Activated naive CD4-positive, alpha-beta T cell (primary cell): ENCODE measurements at places on chromosomes 5 and 9.

DNA sequence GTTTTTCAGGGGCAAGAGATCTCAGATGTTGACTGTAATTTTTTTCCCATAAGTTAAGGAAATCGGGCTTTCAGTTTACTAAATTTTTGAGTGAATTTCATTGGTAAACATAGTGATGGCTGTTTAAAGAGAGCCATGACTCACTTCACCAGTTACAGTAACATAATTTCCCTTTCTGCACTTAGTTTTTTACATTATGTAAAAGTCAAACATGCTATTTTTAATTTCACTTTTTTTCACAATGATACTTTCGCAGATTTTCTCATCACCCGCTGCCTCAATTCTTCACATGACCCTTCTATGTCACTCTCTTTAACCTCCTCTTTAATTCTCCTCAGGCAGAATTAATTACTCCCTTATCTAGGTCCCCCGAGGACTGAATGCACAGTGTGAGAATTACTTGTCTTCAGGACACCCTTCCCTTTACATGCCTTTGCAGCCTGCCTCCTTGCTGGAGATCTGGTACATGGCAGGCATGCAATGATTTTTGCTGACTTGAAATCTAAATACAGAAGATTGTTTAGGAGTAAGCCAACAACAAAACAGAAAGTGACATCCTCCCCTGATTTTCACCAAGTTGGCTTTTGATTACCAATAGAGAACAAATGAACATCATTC is 217.5 kb upstream of the S1PR3 start:
- no peak for DNase-seq

- no peak for DNase-seq
Measured at GRCh38 chr5:103561685-103562452, 720 bp downstream of the NUDT12 start.

DNA sequence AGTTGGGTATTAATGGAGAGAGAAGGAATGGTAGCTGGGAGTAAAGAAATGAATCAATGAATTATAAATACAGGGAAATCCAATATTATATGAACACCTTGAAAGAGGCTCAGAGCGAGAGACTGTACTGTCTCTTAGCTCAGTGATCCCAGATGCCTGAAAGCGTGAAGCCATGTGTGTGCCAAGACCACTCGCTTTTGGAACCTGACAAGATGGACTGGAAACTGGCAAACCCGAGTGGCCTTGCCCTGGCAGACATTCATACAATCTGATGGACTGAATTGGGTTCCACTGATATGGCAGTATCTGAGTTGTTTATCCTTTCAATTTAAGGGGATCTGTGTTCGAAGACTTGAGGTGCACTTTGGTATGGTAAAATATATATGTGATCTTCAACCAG is 170.3 kb downstream of the ERCC6L2 start:
- no peak for DNase-seq

GRCh38 chr9:127193483-127193882 is 71.0 kb upstream of the ANGPTL2 start:
- DNase-seq: no peak

DNA sequence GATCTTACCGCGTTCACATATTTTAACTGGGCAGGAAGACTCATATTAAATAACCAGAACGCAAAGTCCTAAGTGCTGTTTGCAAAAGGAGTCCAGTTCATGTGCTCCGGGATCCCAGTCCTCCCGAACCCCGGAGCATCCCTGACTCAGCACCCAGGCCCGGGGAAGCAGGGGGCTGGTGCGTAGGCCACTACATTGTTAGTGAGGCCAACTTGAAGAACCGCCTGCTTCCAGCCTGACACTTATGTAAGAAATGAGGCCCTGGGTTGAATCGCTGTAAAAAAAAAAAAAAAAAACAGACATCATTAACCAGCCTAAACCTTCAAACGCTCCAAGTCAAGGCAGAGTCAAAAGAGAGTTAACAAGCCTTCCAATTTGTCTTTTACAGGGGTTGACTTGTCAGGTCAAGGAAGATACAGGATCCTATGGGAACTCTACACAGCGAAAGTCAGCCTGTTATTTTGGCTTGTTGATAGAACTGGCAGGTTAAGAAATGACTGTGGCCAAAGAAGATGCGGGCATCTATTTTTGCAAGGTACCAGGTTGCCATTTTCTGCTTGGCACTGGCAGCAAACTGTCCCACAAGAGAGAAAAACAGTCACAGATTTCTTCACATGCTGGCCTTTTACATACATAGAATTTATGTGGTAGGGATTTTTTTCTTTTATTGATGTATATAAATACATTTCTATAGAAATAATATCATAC is 93.3 kb downstream of the ACTL7B start:
- DNase-seq: no peak

DNA sequence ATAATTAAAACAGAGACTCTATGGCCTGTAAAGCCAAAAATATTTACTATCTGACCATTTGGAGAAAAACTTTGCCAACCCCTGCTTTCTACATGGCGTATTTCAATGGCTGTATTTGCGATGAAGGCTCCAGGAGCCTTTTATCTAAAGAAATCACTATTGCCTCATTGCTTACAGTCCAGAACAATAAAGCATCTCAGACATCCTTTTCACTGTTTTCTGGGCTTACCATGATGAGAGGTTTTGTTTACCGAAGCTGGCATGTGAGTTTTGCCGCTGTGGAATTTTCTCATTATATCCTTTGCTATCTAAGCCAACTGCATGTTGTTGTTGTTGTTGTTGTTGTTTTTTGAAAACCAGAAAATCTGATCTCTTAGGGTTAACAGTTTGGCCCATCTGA is 13.9 kb downstream of the PALM2AKAP2 start:
- no peak for DNase-seq

DNA sequence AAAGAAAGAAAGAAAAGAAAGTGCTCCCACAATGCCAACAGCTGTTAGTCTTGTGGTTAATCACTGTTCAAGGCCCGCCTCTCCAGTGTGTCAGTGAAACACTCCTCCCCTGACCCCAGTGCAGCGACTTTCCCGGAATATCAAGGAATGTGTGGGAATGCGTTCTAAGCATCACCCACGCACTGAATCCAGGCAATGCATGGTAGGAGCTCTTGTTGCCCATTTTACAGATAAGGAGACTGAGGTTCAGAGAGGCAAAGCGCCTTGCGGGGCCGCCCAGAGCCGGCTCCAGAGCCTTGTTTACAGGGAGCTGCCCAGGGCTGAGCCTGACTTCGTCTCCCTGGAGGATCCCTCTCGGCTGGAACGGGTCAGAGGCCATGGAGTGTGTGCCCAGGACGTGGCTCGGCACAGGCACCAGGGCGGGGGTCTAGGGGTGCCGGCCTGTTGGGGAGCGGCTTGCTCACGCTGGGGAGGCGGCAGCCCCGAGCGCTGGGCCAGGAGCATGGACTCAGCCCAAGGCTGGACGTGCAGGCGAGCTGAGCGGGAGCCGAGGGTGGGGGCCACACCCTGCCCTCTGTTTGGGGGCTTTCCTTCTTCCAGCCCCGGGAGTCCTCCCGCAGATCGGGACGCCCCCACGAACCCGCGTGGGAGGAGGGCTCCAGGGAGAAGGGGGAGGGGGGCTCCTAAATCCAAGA is 823 bp downstream of the ST6GALNAC6 start:
- no peak for DNase-seq

- DNase-seq: no peak
Measured at GRCh38 chr9:2157277-2158110, 142.3 kb downstream of the SMARCA2 start.

DNA sequence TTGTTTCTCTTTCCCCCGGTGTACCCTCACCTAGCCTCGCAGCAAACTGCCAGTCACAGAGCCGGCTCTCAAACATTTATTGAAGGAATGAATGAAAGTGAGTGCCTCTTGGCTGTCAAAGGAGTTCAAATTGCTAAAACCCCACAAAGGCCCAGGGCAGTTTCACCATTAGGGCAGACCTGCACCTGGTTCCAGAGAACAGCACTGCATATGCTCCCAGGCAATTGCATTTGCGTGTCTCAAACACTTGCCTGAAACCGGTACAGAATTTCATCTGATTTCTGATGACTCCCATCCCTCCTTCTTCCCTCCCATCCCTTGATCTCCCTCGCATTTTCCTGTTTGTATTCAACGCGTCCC is 165.6 kb upstream of the ZNF462 start:
- no peak for DNase-seq

DNA sequence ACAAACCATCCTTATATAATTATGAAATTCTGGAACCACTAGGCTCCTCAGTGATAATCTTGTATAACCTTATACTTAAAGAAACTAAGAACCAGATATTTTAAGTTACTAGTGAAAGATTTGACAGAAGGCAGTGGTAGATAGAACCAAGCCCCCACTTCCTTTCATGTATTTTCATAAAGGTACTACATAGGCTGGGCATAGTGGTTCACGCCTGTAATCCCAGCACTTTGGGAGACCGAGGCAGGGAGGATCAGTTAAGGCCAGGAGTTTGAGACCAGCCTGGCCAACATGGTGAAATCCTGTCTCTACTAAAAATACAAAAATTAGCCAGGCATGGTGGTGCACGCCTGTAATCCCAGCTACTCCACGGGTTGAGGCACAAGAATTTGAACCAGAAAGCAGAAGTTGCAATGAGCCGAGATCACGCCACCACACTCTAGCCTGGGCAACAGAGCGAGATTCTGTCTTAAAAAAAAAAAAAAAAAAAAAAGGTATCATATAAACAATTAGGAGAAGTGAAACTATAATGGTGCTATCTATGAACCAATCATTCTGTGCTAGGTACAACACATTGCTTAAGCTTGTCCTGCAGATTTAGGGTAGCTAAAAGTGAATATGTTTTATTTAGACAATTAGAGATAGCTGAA is 27.9 kb upstream of the DTWD2 start:
- no peak for DNase-seq

- no peak for DNase-seq
Measured at GRCh38 chr9:129422843-129423192, 198.1 kb downstream of the C9orf50 start.

DNA sequence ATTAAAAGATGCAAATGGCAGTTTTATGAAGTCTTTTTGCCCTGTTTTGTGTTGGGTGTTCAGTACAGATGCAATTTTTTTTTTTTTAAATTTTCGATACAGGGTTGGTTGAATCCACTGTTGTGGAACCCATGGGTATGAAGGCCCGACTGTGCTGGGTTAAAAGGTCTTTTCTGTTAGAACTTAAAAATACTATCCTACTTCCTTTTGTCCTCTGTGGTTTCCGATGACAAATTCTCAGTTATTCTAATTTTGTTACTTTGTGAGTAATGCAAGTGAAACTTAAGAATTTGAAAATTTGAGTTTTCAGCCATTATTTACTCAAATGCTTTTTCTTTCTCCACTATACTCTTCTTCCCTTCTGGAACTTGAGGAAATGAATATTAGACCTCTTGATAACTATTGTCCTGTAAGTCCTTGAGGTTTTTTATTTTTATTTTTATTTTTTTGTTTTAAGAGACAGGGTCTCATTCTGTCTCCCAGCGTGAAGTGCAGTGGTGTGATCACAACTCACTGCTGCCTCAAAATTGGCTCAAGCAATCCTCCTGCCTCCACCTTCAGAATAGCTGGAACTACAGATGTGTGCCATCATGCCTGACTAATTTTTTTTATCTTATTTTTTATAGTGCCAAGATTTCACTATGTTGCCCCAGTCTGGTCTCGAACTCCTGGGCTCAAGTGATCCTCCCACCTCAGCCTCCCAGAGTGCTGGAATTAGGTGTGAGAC is 67.5 kb downstream of the ZCCHC7 start:
- no peak for DNase-seq

DNA sequence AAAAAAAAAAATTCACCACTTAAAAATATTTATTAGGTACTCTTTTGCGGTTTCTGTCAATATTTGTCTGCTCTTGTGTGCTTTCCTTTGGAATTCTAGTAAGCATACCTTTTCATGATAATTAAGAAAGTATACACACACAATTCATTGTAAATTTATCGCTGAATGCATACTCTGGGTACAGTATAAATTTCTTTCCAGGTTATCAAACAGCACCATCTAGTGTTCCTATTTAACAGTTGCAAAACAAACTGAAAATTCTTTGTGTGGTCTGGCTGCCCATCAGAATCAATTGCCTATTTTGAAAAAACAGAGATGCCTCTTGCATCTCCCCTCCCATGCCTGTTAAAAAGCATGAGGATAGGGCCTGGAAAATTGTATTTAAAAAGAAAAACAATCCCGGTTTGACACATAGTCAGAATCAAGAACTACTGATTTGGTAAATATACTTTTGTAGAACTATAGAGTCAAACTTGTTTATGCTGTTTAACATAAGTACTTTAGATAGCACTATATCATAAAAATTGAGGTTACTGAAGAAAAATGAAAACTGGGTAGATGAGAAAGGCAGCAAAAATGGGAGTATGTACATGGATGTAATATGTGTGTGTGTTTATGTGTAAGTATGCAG is 16.2 kb downstream of the PGGT1B start:
- no peak for DNase-seq

GRCh38 chr5:79731775-79732174 is 42.1 kb downstream of the CMYA5 start:
- no peak for DNase-seq

GRCh38 chr9:136621019-136621733 is 41.5 kb upstream of the EGFL7 start:
- no peak for DNase-seq

GRCh38 chr5:82909771-82910170 is 167.4 kb downstream of the TMEM167A start:
- DNase-seq: no peak

DNA sequence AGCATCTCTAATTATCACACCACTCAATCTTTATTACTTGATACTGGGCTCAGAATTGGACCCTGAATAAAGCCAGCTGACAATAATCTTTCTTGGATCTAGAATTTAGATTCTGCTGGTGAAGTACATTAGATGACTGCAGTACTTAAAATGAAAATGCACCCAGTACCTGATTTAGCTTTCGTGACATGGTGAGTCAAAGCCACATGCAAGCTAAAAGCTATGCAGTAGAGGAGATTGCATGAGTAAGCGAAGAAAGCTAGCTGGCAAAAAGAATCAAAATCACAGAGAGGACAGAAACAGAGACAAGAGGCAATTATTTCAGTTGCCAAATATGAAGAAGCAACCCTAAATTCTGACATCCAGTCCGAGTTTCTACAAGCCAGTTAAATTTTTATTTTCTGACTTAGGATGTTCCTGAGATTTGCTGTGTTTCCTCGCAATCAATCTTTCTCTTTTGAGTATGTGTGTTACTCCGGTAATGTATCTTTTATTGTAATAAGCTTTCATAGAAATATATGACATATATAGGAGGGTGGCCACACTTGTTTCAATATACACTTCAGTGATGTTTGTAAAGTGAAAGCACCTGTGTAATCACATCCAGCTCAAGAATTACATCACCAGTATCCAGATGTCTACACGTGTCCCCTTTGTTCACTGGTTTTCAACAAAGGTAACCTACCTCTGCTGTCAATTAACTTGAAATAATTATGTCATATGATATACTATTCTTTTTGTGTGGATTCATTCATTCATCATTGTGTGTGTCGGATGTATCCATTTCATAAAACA is 101.7 kb downstream of the CDH18 start:
- no peak for DNase-seq

- no peak for DNase-seq
Measured at GRCh38 chr5:128536254-128537220, 1.5 kb downstream of the FBN2 start.

GRCh38 chr5:146699664-146700418 is 178.7 kb downstream of the PPP2R2B start:
- no peak for DNase-seq

- DNase-seq: no peak
Measured at GRCh38 chr9:523444-523843, 308.8 kb downstream of the DOCK8 start.
